PC-9 (cell line): ENCODE measurements at places on chromosomes 7 and 10. TPM values are rescaled to one million over a fixed set of nuclear protein-coding genes. Genes with fewer than 3 reads are reported as not detected.

DNA sequence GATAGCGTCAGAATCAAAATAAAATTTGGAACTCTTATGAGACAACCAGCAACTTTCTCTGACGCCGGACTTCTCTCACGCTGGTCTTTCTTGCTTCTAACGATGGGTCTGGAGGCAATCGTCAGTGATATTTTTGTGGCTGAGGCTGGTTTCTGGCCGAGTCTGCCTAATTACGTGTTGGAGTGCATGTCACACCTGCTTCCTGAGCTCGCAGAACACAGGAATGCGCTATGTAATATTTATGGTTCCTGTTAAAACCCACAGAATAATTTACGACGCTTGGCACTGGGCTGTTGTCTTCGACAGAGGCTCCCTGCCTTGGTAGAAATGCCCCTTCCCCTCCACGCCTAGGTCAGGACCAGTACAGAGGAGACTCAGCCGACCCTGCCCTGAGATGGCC lies 64.9 kb downstream of the NPTX2 start:
- no peak for DNase-seq

DNA sequence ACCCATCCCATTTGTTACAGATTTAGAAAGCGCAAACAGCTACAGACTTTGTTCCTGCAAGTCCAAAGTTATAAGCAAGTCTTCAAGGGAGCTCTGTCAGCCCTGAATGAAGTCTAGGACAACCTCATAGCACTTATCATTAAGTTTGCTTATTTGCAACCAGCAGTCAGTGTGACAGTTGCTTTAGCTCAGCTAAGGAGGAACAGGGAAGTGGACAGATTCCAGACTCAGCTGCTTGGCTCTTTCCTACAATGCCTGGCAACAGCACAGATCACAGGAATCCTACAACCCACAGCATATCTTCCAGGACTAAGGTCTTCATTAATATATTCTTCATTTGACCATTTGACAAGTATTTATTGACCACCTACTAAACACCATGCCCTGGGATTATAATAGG lies 17.4 kb upstream of the KIF5B start:
- no peak for DNase-seq

GRCh38 chr10:129033790-129034272 lies 433.2 kb upstream of the MGMT start:
- DNase-seq: no peak

GRCh38 chr7:42587806-42588205 lies 324.1 kb downstream of the C7orf25 start:
- no peak for DNase-seq

DNA sequence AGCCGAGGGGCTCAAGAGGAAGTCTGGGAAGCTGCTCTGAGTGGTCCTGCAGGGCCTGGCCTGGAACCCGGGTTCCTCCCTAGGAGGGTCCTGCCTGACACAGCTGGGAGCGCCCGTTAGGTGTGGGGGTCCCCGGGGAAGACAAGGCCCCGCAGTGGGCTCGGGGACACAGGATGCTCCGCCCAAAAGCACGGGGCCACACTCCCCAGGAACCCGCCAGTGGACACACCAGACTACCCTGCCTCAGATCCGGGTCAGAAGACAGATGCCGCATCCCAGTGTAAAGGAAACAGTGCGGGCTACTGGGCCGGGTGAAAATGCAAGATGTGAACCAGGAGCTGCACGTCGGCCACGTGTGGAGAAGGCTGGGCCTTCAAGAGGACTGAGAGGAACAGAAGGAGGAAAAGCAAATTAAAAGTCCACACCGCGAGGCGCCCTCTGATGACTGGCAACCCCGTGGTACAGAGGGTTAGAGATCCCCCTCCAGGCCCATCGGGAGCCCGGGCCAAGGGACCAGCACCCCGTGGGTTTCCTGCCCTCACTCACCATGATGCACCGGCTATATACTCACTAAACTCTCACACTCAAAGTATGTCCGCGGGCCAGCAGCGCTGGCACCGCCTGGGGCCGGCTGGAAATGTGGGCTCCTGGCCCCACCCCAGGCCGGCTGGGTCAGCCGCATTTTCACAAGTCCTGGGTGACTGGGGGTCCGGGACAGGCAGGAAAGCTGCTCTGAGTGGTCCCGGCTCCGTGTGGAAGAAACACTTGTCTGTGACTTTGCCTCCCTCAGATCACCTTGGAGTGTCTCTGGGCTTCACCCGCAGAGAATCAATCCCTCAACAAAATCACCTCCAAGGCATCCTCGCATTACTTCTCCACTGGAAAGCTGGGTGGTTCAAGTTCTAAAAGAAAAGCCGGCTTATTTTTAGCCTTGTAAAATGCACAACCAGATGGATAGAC lies 6.1 kb downstream of the STK32C start:
- DNase-seq: no peak

- DNase-seq: no peak
These were observed 203.0 kb downstream of the KCND2 start for GRCh38 chr7:120475994-120476393.

NRG3 gene
- not detected in 2 replicates for total RNA-seq

GPR146 gene
- 3.4 and 4.3 TPM in 2 replicates for total RNA-seq

CRHR2 gene
- not detected in 2 replicates for total RNA-seq

HMX2 gene
- total RNA-seq: not detected in 2 replicates

PKD2L1 gene
- not detected in 2 replicates for total RNA-seq

TAC1 gene
- not detected in 2 replicates for total RNA-seq
